ENCODE measurements at places on chromosomes 3 and 15.

DNA sequence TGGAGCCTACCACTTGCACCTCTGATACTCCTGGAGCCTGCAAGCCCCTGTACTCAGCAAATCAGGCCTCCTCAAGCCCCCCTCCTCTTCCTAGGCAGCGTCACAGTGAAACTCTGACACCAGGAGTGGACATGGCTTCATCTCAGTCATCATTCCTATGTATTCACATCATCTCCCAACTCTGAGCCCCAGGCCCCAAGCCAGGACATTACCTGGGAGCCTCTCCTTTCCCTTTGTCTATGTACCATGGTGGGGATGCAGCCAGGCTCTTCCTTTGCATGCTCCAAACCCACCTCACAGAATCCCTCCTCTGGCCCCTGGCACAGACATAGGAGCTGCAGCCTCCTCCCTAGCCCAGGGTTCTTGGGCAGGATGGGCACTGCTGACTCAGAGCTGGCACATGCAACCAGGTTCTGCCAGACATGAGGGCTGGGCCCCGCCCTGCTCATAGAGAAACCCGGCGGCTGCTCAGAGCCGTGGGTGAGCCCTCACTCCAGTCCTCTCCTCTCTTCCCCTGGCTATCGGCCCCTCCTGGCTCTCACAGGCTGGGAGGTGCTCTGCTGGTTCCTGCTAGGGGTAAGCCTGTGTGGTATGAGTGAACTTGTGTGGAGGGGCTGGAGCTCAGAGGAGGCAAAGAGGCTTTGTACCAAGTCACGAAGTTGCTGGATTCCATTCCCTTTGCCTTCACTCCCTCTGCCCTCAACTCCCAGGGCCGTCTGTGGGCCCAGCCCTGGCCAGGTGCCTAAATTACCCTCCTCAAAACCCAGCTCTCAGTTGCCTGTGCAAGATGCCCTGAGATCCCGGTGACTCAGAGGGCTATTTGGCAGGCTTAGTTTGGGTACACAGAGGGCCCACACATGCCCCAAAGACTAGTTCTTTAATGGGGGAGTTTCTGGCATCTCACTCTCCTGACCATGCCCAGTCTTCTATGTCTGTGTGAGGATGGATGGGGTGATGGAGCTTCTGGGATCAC is 1.9 kb upstream of the PLCD1 start:
- no peak for DNase-seq

DNA sequence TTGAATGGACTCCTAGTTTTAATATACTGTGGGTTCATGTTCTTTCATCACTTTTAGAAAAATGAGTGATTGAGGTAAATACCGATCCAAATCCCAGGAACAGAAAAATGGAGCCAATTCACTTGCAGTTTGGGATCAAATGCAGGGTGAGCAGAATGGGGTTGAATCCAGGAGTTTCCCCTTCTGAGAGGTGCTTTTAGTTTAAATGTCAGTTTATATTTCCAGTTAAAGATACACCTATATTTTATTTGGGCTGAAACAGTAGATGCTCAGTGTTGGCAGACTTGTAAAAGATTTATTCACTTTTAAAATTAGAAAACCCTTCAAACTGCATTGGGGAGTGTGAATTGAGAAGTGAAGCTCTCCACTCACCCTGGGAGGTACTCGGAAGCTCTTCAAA is 2.6 kb downstream of the TRIM71 start:
- no peak for DNase-seq

DNA sequence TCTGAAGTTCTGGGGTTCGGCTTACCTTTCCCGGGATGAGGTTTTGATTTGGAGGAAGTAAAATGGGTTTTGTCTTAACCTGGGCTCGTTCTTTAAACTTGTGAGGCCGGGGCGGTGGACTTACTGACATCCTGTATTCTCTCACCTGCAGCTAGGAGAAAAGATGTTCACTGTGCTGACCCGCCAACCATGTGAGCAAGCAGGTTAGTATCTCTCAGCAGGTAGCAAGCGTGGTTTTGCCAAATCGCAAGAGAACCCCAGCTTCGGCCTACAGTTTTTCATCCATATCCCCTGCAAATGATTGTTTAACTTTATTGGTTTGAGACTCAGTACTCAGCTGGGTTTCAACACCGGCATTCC is 891 bp downstream of the ENTPD3 start:
- DNase-seq, result no peak

DNA sequence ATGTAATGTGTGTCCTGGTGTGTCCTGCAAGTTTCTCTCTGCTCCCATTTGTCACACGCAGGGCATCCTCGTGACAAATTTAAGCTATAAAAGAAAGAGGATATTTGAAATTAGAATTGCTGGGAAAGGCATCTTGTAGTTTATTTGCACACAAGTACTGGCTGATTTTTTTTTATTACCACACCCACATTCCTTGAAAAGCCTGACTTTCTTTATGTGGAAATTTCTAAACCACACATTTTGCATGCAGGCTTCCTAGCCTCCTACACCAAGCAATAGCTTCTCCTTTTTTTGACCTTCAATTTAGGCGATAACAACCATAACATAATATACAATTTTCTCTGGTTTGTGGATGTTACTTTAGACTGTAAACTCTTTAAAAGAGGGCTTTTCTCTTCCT is 126.1 kb downstream of the SERPINI1 start:
- no peak for DNase-seq

GRCh38 chr15:37416103-37416502 is 315.8 kb upstream of the MEIS2 start:
- DNase-seq, result no peak

- no peak for DNase-seq
Observed at GRCh38 chr3:121981473-121981872, 40.6 kb downstream of the ILDR1 start.

- DNase-seq, result no peak
Observed at GRCh38 chr3:172057624-172058327, 18.4 kb downstream of the FNDC3B start.

- DNase-seq, result no peak
Observed at GRCh38 chr15:93987068-93987467, 244.3 kb upstream of the MCTP2 start.

DNA sequence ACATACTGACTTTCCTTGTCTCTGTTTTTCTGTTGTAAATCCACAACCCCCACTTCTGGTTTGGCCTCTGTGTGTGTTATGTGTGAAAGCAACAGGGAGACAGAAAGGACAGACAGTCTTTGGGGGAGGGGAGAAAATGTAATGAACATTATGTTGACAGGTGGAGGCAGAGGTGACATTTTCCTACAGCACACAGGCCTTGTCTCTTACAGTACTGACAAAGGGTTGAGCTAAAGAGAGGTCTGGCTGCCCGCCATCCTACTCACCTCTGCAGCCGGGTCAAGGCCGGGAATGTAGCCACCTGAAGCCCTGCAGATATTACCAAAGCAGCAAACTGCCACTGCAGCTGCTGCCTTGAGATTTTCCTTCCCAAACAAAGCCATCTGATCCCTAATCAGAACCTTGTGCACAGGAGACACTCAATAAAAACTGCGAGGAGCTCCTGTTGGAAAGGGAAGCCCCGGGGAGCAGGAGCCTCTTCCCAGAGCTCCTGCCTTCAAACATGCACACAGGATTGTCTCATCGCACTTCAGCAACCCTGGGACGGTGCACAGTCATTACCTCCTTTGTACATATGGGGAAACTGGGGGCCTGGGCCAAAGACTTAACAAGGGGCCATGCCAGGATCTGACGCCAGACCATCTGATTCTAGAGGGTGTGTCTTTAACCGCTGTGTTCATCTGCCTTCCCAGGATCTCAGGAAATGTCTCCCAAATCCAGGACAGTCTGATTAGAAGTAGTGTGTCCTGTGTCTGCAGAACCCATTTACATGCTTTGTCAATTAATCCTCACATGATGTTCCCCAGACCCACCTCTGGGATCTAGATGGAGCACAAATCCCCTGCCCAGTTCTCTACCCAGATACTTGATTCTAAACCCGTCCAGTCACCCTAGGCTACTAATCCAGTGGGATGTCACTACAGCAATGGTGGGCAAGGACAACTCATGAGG is 14.2 kb downstream of the MYO5C start:
- DNase-seq, result no peak

Data from NCI-H2081 (cell line).